ENCODE measurements at places on chromosomes 2 and 18.

GRCh38 chr2:202786842-202787241 lies 84.7 kb downstream of the ICA1L start:
- DNase-seq = no peak

DNA sequence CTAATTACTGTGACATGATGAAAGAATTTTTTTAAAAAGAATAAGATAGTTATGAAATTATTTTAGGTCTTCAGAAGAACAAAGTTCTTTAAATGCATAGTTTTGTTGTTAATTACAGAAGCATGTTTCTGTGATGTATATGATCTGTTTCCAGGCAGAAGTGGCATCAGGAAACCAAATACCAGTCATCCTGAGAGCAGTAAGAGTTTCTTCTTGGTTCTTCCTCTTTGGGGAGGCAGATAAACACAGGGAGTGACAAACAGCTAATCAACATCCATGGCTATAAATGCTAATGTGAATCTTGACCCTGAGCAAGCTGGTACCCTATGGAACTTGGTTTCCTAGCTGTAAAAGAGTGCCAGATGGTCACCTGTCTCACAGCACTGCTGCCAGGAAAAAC lies 29.2 kb downstream of the WIPF1 start:
- DNase-seq = no peak

DNA sequence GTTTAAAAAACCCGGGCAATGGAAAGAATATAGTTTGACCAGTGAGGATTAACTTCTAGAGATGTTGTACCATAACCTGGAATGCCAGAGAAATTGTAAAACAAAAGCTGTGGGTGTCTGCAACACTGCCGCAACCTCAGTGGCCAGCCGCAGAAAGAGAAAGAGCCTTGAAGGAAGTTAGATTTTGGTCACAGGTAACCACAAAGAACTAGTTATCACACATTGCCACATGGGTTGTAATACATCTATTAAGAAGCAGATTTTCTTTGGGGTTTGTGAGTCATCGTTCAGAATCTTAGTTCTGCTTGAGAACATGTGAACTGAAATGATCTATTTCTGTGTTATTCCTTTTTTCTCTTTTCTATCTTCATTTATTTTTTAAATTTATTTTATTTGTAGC lies 222.9 kb upstream of the AGAP1 start:
- DNase-seq = peak; percentile 20

DNA sequence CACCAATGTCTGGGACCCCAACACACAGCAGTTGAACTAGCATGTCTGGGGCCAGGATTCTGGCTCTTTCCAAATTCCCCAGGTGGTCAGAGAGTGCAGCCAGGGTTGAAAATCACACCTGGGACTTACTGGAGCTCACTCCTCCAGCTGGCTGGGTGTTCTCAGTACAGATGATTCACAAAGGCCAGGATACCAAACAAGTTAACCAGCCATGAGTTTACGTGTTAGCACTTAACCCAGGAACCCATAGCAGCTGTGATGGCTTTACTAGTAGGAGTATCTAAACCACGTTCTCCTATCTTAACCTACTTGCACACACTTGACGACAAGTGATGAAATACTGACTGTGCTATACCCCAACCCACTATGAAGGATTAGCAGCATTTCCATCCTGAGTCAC lies 222.8 kb downstream of the FBXO15 start:
- DNase-seq = no peak

DNA sequence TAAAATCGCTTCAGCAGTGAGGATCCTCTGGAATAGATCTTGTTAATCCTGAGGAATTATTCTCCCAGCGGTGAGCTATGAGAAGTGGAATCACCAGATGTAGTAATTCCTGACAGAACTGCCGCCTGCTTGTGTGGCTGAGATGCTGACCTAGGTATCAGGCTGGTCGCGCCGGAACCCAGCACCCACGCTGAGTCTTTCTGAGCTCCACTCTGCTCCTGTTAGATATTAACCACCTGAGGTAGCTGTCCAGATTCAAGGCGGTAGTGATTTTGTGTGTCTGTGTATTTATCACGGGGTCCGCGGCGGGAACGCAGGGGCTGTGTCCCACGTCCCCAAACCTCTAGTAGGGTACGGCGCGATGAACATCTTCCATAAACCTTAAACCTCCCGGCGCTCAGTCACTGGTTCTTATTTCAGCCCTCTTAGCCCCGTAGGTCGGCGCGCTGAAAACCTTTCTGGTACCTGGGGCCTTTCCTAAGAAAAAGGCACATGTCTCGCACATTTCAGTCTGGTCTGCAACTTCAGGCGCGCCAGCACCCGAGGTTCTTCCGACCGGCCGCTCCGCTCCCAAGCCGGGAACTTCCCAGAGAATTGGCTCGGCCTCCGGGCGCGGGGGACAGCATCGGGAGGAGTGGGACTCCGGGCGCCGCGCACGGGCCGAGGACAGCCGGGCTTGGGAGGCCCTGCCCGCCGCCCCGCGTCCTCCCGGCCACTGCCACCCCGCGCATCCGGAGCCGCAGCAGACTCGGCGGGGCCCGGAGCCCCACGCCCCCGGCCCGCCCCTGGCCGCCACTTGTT lies 542 bp upstream of the CNNM3 start:
- no peak for DNase-seq

- DNase-seq = no peak
Observed at GRCh38 chr2:15701341-15701907, 109.8 kb downstream of the DDX1 start.

DNA sequence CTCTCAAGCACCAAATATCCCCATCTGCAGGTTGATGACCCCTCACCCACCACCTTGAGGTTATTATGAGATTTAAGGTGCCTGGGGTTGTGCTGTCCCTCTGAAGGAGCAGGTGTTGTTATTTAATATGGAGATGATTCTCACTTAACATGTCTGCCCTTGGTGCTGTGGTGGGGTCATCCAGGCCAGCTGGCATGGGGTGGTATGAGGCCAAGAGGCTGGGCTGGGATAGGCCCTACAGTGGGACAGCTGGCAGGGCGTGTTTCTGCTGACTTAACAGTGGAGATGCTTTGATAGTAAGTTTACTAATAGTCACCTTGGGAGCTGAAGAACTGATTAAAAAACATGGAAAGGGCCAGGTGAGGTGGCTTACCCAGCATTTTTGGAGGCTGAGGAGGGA lies 22.4 kb downstream of the SERPINB12 start:
- no peak for DNase-seq

DNA sequence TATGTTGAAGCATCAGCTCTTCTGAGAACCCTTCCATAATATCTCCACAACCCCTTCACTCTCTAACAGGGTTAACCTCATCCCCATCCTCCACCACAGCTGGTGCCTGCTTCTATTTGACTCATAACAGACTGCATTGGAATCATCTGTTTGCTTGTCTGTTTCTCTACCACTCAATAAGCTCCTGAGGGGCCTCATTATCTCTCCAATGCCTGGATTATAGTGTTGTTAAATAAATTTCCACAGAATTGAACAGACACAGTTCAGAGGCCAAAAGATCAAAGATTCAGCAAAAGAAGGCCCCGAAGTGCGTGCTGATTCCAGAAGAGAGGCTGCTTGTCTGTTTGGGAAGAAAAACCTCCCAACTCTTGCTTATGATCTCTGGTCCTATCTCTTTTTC lies 33.7 kb upstream of the FAM98A start:
- DNase-seq = no peak

DNA sequence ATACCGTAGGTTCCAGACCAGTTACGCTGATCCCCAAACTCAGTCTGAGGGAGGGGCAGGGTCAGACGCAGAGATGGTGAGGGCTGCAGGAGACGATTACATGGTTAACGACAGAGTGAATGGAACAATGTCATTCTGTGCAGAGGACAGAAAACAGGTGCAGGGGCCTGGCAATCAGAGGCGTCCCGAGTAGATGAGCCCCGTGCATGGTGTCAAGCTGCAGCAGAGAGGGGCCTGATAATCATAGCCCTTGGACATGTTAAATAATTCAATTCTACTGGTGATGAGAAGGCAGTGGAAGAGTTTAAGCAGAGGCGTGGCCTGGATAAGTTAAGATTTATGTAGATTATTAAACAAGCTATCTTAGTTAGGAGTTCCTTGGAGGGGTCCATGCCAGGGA lies 178.6 kb downstream of the MYT1L start:
- no peak for DNase-seq

DNA sequence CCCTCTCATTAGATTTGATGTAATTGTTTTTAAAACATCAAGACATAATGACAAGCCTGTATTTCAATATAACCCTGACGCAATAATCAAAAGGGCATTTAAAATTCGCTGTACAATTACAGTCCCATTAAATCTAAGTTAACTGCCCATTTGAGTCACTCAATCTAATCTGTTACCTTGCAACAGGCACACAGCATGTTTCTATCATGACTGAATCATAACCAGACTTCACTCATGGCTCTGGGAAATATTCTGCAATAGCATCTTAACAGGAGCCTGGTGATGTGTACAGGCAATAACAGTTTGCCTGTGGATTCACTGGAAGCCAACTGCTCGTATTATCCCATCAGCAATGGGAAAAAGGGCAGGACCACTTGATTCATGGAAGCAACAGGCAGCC lies 142.3 kb upstream of the NCKAP5 start:
- peak; percentile 51 for DNase-seq

DNA sequence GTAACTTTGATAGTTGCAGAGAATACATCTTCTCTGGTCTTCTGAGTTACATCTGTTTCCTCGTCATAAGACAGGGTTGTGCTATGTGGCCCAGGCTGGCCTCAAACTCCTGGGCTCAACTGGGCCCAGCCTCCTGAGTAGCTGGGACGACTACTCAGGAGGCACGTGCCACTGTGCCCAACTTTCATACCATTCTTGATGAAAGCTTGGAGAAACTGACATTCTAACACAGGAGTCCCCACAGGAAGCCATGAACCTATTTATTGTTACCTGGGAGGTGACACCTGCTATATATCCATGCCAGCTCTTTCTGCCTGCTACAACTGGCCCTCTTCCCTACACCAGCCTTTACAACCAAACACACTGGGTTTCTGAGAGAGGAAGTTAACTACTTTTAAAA lies 19.1 kb downstream of the EIF2AK3 start:
- no peak for DNase-seq

- DNase-seq = no peak
Observed at GRCh38 chr18:53417003-53417402, 807.5 kb downstream of the MBD2 start.

GRCh38 chr2:41123341-41123740 lies 671.5 kb upstream of the SLC8A1 start:
- no peak for DNase-seq

GRCh38 chr2:173719471-173719870 lies 245.7 kb downstream of the SP3 start:
- DNase-seq = no peak

- DNase-seq = no peak
Observed at GRCh38 chr18:21040466-21040865, 71.1 kb downstream of the ROCK1 start.

- no peak for DNase-seq
Observed at GRCh38 chr18:54736981-54737380, 91.3 kb upstream of the RAB27B start.
